Activated naive CD8-positive, alpha-beta T cell treated with anti-CD3 and anti-CD28 coated beads, Interleukin-2, amount 10 ng/mL, durations not matched to agents 7 days and 5 days (primary cell): ENCODE measurements at places on chromosomes 11 and 22.

DNA sequence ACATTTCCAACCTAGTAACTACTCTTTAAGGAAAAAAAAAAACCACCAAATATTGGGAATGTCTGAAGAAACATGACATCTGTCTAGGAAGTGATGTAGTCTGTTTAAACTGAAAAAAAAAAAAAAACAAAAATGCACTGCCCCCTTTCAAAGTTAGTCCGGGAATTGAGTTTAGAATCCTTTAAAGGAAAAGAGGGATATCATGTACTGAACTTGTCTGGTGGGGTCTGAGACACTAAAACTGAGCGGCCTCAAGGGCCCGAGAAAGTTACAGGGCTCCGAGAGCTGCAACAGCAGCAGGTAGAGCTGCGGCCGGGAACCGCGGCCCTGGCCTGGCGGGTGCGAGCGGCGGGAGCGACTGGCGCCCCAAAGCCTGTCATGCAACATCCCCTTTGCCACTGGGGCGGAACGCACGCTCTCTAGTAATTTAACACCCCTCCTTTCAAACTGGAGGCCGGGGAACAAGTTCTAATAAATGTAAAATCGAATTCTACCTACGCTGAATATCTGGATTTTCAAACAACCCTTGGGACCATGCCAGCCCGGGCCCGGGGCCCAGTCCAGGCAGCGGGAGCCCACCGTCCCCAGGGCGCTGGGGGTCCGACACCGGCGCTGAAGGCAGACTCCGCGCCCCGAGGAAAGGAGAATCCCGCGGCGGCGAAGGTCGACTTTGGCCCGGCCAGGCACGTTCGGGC lies 736 bp downstream of the RDX start:
- DNase-seq, result peak; percentile 73

DNA sequence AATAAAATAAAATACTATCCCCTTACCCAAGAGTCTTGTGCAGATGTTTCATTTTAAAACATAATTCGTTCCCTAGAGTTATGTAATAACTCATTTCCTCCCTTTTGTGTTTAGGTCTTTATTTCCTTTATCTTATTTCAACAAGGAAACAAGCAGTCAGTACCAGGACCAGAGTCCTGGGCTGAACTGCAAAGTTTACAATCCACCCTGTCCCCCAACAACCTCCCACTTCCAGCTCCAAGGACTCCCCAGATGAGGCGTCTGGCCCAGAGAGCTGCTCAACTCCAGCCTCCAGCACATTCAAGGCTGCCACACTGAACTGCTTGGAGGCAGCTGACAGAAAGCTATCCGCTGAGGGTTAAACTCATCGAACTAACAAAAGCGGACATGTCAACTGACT lies 4.5 kb downstream of the POLDIP3 start:
- no peak for DNase-seq

- no peak for DNase-seq
Observed at GRCh38 chr22:26289611-26290101, 120.4 kb downstream of the SEZ6L start.

GRCh38 chr11:34358258-34358727 lies 483 bp upstream of the ABTB2 start:
- peak; percentile 75 for DNase-seq

DNA sequence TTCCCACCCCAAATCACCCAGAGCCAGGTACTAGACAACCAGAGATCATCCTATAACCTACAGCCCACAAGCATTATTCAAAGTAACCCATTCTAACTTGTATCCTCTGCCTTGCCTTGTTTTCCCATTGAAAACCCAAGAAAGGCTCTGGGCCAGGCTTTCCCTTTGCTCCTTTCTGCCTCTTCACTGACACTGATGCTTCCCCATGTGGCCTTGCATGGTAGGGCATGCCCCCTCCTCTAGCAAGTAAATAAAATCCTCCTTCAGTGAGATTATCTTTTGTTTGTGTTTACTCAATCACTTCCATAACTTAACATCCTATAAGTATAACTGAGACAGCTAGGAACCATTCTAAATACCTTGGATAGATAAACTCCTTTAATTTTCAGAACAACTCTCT lies 65.6 kb upstream of the FAR1 start:
- DNase-seq, result no peak

DNA sequence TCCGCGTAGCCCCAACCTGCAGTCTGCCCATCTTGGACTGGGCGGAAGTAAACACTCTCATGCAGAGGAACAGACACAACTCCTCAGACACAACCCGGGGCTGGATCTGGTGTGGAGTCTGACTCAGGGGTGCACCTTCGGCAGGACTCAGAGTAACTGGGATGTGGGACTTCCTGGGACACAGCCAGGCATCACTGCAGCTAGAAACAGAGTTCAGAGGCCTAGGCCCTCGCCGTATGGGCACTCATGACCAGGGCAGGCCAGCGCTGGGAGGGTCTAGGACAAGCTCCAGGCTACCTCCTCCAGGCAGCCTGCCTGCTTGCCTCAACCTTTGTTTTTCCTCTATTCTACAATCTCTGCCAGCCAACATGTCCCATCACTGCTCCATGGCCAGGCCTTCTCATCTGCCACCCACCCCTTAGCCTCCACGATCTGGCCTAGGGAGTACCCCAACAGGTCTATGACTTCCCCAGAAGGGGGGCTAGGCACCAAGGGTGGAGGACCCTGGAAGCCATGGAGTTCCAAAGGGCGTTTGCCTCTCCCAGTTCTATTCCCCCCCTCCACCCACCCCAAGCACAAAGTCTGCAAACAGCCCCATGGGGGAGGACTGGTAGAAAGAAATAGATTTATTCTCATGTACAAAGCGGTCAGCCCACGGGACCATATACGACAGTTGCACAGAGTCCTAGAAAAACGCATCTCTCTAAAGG lies 98.5 kb downstream of the PDE2A start:
- peak; percentile 8 for DNase-seq

DNA sequence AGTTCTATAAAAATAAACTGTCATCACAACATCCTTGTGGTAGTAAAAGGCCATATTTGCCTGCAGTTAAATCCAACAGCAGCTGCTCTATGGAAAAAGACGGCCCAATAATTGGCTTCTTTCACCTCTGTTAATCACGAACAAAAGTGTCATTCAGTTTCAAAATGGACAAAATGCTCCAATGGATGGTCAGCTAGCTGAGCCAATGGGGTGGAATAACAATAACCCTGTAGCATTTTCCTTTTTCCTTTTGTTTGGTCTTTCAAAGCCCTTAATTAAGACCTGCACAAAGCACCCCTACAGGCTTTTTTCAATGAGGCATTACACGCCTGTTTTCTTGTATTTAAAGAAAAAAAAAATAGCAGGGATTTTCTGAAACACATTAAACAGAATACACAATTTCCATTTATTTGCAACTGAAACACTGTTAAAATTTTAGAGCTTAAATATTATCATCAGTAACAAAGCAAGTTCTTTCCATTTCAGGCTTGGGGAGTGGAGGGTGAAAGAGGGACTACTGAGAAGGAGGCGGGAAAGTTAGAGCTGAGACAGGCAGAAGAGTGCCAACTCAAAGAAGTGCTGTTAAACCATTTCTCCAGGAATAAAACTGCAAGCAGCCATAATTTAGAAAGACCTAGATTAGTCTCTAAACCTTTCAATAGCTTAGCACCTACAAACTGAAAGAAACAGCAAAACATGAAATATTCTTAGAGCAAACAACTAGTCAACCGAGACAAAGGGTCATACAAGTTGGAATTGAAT lies 28.7 kb downstream of the LGR4 start:
- DNase-seq, result no peak
